Airway epithelial cell (primary cell): ENCODE measurements at places on chromosomes 13 and 19. TPM values are rescaled to one million over a fixed set of nuclear protein-coding genes. Genes with fewer than 3 reads are reported as not detected.

ADGRE3 gene
- not detected in 2 replicates for total RNA-seq

ZNF345 gene
- 1.2 and 2.2 TPM in 2 replicates for total RNA-seq

EIF3K gene
- 544 and 560 TPM in 2 replicates for total RNA-seq

GPR183 gene
- total RNA-seq, result 0.07 TPM in 1 of 2 replicates, not detected in the other

GAPDHS gene
- not detected in 2 replicates for total RNA-seq

TMEM86B gene
- total RNA-seq, result 1.1 and 2.4 TPM in 2 replicates

SYNGR4 gene
- not detected in 2 replicates for total RNA-seq
